ENCODE measurements at places on chromosomes 12 and 14.

DNA sequence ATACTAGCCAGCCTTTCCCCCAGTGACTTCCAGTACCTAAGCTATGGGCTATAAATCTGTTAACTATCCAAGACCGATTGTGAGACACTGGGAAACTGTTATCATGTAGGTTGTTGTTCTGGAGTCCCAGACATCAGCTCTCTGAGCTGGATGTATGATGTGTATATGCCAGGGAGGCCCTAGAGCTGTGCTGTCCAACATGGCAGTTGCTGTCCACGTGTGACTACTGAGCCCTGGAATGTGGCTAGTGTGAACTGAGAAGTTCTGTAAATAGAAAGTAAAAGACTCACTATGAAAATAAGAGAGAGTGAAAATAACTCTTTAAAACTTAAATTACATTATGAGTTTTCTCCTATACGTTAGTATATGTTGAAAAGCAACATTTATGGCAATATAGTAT lies 755.8 kb upstream of the FBXO33 start:
- no peak for DNase-seq

- no peak for DNase-seq
These were observed 67.8 kb downstream of the CHGA start for GRCh38 chr14:92990456-92991430.

- no peak for DNase-seq
These were observed 1.8 kb upstream of the WNK1 start for GRCh38 chr12:750366-751191.

DNA sequence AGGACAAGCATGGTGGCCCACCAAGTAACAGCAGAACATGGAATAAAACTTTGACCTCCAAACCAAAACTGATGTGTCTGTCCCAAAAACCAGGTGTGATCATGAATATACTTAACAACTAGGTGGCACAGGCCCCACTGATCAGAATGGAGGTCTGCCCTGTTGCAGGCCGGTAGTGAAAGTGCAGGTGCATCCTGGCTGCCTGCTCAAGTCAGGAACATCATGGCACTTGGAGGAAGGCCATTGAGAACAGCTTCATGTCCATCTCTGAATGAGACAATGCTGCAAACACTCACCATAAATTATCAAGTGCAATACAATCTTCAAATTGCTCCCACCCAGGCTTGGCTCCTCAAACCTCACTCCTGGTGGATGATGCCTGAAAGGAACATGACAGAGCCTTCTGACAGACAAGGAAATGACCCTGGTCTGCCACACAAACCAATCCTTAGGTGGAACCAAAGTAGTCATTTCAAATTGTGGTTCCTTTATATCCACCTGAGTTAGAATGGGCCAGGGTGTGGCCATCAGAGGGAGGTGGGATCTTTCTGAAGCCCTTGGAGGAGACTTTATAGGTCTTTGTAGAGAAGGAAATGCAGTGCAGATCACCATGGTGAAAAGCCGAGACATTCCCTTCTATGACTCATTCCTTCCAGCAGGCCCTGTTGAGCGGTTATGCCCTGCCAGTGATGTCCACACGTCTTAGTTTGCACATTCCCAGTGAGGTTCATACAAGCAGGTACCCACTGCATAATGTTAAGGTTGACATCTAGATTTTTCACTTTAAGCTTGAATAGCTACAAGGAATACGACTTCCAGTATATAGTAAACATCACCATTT lies 36.0 kb downstream of the EGLN3 start:
- no peak for DNase-seq

GRCh38 chr12:118098911-118099671 lies 4.7 kb downstream of the VSIG10 start:
- DNase-seq = no peak

GRCh38 chr12:18589316-18589715 lies 148.5 kb downstream of the PLCZ1 start:
- DNase-seq = no peak
